ENCODE measurements at places on chromosomes 4 and X. TPM values are rescaled to one million over a fixed set of nuclear protein-coding genes. Genes with fewer than 3 reads are reported as not detected.

DNA sequence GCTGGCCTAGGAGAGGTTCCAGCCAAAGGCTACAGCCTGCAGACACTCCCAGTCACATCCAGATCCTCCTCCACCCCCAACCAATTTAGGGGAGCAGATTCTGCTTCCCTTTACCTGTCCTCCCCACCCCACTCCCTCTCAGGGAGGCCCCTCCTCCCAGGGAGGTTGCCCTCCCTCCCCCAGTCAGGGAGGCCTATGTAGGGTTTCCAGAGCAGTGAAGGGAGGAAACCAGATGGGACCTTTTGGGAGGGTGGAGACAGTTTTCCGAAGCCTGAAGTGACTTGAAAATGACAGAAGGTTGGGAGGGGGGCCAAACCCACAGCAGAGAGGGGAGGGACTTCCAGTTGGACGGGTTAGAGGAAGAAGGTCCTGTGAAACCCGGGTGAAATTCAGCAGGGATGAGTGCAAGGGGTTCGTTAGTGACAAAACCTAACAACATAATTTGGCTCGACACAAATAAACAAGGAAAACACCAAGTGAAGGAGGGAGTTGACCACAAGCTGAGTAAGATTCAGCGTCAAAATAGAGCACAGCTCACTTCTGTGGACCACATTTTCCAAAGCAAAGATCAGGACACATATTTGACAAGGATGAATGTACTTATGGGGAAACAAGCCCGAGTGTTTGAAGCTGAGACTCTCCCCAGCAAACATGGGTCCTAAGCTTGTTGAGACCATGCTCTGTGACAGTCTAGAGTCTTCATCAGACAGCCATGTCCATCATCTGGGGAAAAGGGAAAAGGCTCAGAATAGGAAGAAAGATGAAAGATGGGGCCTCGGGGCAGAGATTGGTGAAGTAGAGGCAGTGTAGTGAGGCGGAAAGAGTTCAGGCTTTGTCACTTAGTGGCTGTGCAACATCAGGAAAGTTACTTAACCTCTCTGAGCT, 46.4 kb downstream of the PRPS1 start:
- H3K27ac ChIP-seq: peak overlapping the region; percentile 97
- H3K4me1 ChIP-seq: peaks cover 65% of the 10 kb centered on the region
- H3K4me3 ChIP-seq: peak overlapping the region; percentile 81

- H3K4me3 ChIP-seq: no peak overlapping the region
- H3K27me3 ChIP-seq: no peaks in the 10 kb centered on the region
- no peak overlapping the region for H3K27ac ChIP-seq
- H3K36me3 ChIP-seq: no peaks in the 10 kb centered on the region
- H3K4me1 ChIP-seq: peaks cover 11% of the 10 kb centered on the region
Observed at GRCh38 chr4:128660361-128661215, 148.9 kb upstream of the JADE1 start.

DNA sequence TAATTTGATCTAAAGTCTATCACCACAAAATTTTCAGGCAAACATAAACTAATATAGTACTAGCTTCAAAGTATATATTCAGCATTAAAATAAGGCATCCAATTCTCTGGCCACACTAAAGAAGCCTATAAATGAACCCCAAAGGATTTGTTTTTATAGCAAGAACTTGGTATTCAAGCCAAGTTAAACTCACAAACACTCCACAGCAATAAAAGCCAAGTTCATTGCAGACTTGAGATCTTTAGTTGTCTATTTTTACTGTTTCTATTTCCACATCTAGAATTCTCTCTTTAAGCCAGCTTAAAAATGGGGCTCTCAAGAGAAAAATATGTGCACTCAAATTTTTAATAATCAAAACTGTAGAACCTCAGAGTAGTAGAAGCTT, 51.1 kb downstream of the WDFY3 start:
- H3K27me3 ChIP-seq: no peaks in the 10 kb centered on the region
- H3K36me3 ChIP-seq: no peaks in the 10 kb centered on the region
- no peak for DNase-seq

DNA sequence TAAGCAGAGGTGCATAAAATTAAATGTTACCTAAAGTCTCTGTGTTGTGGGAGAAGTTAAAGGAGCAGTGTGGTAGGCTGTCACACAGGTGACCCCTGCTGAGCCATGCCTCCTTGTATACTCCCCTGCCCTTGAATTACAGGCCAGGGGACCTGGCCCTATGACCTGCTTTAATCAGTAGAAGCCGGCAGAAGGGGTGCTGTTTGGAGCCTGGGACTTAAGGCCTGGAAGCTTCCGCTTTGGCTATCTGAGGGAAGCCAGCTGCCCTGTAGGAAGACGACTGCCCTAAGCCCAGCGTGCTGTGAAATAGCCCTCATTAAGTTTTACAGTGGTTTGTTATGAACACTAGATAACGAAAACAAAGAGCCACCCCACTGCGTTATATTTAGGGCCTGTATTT, 34.1 kb downstream of the SPINK2 start:
- H3K4me3 ChIP-seq: no peak overlapping the region
- no peak for DNase-seq
- H3K27ac ChIP-seq: no peak overlapping the region
- no peaks in the 10 kb centered on the region for H3K27me3 ChIP-seq
- no peaks in the 10 kb centered on the region for H3K36me3 ChIP-seq

- no peak overlapping the region for H3K27ac ChIP-seq
- H3K4me1 ChIP-seq: no peaks in the 10 kb centered on the region
- peak; percentile 41 for DNase-seq
- H3K4me3 ChIP-seq: no peak overlapping the region
- H3K27me3 ChIP-seq: no peaks in the 10 kb centered on the region
- no peaks in the 10 kb centered on the region for H3K36me3 ChIP-seq
Observed at GRCh38 chr4:113316879-113317278, 267.4 kb downstream of the ANK2 start.

- no peak for DNase-seq
- no peak overlapping the region for H3K4me3 ChIP-seq
- no peaks in the 10 kb centered on the region for H3K4me1 ChIP-seq
- no peaks in the 10 kb centered on the region for H3K36me3 ChIP-seq
Observed at GRCh38 chr4:21457086-21457840, 491.3 kb downstream of the KCNIP4 start.

TMEM271 gene
- total RNA-seq: not detected

GRCh38 chr4:89142691-89143669, 31.6 kb downstream of the TIGD2 start:
- no peaks in the 10 kb centered on the region for H3K4me1 ChIP-seq
- H3K27me3 ChIP-seq: no peaks in the 10 kb centered on the region
- no peaks in the 10 kb centered on the region for H3K36me3 ChIP-seq
- DNase-seq: no peak
- H3K27ac ChIP-seq: no peak overlapping the region

DNA sequence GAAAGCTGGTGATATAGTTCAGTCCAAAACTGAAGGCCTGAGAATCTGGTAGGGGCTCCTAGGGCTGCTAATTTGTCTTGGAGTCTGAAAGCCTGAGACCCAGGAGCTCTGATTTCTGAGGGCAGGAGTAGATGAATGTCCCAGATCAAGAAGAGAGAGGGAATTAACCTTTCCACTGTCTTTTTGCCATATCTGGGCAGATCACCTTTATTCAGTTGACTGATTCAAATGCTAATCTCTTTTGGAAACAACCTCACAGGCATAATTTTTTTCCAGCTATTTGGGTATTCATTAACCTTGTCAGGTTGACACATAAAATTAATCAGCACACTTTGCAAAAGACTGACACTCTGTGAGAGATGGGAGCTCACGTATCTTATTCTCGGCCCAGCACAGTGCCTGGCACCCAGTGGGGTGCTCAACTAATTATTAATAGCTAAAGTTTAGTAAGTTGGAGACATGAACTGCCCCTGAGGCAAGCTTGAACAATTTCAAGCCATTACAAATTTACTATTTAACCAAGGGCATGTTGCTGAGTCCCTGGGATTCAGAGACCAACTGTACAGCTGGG, 114.3 kb downstream of the CPEB2 start:
- H3K27me3 ChIP-seq: no peaks in the 10 kb centered on the region
- H3K4me3 ChIP-seq: no peak overlapping the region
- no peaks in the 10 kb centered on the region for H3K4me1 ChIP-seq
- no peak overlapping the region for H3K27ac ChIP-seq
- H3K36me3 ChIP-seq: no peaks in the 10 kb centered on the region

DNA sequence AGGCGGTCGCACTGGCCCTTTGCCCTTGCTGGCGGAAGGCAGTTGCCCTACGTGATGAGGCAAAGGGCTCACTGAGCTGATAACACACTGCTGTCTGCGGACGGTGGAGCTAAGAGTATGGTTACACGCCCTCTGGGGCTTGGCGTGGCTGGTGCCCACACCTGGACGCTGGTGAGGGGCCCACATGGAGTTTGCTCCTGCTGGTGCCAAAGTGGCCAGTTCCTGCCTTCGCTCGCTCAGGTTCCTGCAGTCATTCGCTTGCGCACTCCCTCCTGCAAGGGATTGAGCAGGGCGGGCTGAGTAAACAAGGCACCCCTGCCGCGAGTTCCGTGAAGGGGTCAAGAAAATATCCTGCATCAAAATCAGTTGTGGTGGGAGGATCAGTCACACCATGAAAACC, 18.4 kb downstream of the SPARCL1 start:
- H3K27me3 ChIP-seq: no peaks in the 10 kb centered on the region
- no peak for DNase-seq
- no peak overlapping the region for H3K27ac ChIP-seq
- H3K36me3 ChIP-seq: no peaks in the 10 kb centered on the region

HSFX4 gene
- not detected for total RNA-seq

- no peak overlapping the region for H3K4me3 ChIP-seq
- H3K27ac ChIP-seq: no peak overlapping the region
- peaks cover 45% of the 10 kb centered on the region for H3K4me1 ChIP-seq
- H3K36me3 ChIP-seq: no peaks in the 10 kb centered on the region
- no peaks in the 10 kb centered on the region for H3K27me3 ChIP-seq
Observed at GRCh38 chrX:110268886-110269285, 49.0 kb downstream of the AMMECR1 start.

All from CD4-positive, alpha-beta memory T cell (primary cell).